ENCODE measurements at places on chromosomes 1 and 21.
A peak's percentile ranks its signal among the peaks of the same experiment; 100 is the strongest.

GRCh38 chr1:37306461-37306860 lies 167.9 kb upstream of the ZC3H12A start:
- no peak for DNase-seq

DNA sequence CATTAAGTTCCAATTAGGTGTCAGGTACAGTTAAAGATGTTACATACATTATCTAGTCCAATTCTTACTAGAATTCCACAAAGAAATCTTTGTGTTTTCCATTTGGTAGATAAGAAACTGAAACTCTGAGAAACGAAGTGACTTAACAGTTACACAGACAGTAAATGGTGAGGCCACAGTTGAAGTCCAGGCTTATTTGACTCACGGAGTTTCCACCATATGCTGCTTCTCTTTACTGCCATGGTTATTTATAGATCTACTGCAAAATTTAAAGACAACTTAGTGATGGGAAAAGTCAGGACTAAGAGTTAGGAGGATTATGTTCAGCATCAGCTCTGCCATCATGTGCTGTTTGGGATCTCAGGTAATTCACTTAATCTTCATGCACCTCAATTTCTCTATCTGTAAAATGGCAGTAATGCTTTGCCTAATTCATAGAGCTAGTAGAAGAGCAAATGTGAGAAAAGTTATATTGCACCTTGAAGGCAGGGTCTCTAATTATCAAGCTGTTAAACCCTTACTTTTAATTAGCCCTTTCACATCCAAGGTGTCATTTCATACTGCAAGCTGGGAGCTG lies 26.2 kb upstream of the SAMSN1 start:
- no peak for DNase-seq

- no peak for DNase-seq
Observed at GRCh38 chr1:160217481-160218051, 12.4 kb downstream of the PEA15 start.

- peak; percentile 83 for DNase-seq
Observed at GRCh38 chr1:63403386-63403785, 36.0 kb downstream of the ALG6 start.

DNA sequence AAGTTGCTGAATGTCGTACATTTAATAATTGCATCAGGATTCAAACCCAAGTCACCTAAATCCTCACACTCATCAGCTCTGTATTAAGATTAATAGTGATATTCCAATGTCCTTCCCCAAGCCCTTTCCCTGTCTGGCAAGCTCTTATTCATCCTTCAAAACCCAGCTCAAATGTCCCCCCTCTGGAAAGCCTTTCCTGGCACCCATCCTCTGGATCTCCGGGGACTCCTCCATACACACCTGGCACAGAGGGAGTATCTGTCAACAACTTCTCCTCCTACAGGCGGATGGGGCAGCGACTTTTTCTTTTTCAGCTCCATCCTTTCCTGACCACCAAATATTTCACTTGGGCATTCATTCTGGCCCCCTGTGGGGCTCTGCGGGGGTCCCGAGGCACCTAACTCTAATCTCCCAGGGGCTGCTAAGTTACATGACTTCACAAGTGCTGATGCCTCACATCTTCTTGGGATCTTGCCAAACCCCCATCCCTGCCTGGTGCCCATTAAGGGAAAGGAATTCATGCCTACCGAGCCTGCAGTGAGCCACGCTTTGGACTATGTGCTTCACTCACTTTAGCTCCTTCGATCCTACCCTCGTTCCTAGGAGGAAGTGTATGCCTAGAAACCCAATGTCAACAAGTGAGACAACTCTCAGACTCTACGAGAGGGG lies 15.2 kb downstream of the TINAGL1 start:
- no peak for DNase-seq

DNA sequence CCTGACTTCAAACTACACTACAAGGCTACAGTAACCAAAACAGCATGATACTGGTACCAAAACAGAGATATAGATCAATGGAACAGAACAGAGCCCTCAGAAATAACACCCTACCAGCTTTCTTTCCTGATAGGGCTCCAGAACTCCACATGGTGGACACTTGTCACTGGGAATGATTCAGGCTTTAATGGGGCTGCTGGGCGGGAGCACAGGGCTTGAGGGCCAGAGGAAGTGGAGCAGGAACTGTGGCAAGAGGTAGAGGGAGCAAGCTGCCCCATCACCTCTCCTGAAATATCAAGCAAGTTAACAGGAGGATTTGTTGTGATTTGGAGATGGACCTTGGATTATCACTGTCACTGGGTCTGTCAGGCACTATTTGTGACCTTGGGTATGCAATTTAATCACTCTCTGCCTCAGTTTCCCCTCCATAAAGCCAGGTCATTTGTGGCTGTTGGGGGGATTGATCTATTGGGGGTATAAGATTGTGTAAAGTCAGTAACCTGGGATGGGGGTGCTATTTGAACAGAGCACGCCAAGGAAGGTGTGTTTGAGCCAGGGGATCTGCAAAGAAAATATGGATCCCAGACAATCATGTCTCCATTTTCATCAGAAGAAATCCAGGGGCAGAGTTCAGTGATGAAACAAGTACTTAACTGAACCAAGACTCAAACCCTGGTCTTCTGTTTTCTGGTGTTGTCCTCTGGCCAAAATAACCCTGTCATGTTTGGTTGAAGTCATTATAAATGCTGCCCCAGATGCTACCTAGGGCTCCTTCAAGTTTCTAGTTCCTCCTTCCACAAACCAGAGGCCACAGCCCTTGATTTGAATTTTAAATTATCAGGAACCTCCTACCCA lies 25.2 kb downstream of the ETS2 start:
- no peak for DNase-seq

GRCh38 chr1:17795836-17796645 lies 40.9 kb downstream of the ACTL8 start:
- no peak for DNase-seq

- DNase-seq = no peak
Observed at GRCh38 chr1:194952171-194952570, 1656.1 kb downstream of the KCNT2 start.

GRCh38 chr1:67684526-67685066 lies 405 bp upstream of the GADD45A start:
- DNase-seq = no peak

DNA sequence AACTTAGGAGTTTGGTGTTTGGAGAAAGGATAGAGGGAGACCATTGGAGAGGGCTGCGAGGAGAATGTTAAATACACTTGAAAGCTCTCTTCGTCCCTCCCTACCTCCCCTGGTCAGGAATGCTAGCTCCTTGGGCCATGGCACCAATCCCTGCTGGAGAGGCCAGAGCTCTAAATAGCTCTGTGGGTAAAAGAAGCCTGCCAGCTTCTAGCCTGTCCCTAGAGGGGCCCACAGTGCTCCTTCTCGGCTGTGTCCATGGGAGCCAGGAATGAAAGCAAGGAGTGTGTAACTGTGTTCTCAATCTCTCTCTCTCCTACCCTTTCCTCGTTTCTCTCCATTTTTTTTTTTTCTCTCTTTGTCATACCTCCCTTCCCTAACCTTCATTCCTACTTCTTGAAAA lies at the start of gene CCDC190:
Gene CCDC190, minus strand, starts transcription at position 75 of the 400 bp plus-strand sequence. CDS start 1,529 bp downstream, outside the sequence.
- DNase-seq = no peak
